ENCODE measurements at places on chromosomes 6 and 20.

DNA sequence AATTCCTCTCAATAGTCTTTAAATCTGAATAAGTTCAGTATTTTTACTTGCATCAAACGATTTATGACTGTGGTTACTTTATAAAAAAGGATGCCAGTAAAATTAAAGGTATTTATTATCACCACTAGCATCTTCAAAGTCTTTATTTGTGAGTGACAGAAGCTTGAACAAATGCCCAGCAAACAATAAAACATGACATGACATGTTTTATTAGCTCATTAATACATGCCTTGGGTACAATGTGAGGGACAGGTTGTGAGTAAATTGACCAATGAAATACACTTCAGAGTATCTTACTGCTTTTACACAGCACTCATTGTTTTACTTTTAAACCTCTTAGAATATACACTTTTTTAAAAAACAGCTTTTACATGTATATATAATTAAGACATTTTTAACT is 113.4 kb upstream of the BEND3 start:
- no peak for DNase-seq

DNA sequence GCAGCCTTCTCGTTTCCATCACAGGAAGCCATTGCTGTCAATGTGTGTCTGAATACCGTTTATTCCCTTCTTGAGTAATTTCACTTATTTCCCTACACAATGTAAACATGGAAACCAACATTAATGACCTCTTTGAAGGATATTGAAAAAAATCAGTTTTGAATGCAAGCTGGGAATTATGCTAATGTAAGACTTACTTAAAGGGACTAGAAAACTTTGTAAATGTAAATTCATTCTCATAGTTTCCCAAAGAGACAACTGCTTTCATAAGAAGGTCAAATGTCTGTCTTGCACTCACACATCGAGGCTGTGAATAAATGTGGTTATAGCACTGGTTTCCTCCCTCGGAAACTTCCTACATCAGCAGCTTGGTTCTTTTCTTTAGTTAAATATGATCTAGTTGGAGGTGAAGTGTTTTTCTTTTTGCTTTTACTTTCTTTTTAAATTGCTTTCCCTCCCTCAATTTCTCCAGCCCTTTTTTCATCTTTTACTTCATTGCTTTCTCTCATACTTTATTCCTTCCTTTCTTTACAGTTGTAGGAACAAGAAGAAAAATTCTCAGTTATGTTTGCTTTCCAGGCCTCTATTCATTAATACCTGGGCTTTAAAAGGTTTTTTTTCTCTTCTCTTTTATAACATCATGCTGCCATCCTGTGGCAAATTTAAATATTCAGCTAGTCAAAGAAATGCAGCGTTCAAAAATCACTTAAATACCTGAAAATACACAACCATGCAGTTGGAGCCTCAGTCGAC is 108.3 kb downstream of the TNFAIP3 start:
- no peak for DNase-seq

DNA sequence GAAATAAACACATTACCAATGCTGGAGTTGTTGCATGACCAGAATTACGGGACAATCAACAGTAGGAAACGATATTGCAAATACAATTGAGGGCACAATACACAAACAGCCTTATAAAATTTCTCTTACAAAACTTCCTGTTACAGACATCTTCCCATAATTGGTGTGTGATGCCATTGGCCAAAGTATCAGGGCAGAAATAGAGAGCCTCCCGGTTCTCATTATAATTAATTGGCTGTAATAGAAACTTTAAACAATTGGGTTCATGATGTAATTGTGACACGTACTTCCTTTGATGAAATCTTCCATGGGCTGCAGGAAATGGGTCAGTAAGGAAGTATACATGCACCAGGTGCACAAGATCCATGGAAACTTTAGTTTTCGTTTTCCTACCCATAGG is 40.3 kb upstream of the RALGAPA2 start:
- DNase-seq: no peak

- no peak for DNase-seq
Measured at GRCh38 chr20:10920396-10920795, 246.6 kb upstream of the JAG1 start.

DNA sequence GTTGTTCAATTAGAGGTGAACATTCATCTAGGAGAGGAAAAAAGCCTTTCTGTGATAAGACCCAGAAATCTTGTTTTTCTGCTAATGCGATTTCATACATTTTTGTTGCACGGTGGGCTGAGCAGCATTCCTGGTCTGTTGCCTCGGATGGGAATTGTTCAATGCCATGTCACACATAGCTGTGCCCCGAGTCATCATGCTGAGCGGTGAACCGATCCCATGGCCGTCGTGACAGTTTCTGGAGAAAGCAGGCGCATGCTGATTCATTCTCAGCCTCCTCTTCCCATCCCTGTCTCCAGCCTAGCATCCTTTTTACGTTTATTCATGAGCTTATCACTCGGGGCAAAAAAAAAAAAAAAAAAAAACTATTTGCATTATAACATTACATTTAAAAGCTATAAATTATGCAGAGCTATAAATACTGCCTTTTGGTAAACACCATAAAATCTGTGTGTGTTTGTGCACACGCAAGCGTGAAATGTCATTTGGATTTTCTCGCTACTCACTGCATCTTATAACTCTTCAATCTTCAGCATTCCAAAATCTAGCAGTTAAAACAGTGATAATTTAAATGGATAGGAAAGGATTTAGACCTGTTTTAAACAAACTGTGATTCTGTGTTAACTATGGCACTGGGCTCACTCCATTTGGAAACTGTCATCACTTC is 58.9 kb upstream of the IFNGR1 start:
- no peak for DNase-seq

DNA sequence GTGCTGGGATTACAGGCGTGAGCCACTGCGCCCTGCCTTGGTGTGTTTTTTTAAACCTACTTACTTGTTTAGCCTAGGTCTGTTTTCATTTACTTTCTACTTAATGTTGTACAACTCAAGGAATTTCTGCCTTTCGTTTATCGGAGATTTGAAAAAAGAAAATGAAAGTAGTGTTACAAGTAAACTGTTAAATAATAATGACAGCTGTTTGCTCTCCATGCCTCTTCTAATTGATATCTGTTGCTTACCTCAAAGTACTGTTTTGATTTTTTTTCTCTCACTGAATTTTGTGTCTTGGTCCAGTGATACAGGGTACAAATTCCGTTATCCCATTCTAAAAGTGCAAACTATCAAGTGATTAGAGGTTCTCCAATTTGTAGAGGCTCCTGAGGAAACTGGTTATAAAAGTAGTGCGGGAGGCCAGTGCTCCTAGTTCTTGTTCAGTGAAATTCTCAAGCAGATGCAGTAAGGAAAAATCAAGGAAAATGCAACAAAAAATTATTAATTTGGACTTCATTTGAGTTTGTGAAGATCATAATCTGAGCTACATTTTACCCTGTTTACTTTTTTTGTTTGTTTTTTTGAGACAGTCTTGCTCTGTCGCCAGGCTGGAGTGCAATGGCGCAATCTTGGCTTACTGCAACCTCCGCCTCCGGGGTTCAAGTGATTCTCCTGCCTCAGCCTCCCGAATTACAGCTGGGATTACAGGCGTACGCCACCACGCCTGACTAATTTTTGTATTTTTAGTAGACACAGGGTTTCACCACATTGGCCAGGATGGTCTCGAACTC is 2.2 kb downstream of the UBR2 start:
- DNase-seq: no peak

Data from CD4-positive, alpha-beta T cell treated with Interleukin-15 for 1 hour (primary cell).